NCI-H345 (cell line): ENCODE measurements at places on chromosomes 11 and 22.

DNA sequence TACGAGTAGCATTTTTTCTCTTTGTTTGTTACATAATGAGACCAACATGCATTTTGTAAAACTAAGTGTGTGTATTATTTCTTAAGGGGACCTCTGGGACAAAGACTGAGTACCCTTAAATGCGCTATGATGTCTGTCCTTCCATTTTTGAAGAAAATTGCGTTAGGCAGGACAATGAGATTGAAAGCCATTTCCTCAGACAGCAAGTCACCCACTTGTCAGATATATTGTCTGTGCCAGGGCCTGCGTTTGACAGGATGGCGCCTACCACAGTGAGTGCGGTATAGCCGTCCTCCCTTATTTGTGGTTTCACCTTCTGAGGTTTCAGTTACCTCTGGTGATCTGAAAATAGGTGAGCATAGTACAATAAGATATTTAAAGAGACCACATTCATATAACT is 2.2 kb downstream of the AP2A2 start:
- DNase-seq, result no peak

DNA sequence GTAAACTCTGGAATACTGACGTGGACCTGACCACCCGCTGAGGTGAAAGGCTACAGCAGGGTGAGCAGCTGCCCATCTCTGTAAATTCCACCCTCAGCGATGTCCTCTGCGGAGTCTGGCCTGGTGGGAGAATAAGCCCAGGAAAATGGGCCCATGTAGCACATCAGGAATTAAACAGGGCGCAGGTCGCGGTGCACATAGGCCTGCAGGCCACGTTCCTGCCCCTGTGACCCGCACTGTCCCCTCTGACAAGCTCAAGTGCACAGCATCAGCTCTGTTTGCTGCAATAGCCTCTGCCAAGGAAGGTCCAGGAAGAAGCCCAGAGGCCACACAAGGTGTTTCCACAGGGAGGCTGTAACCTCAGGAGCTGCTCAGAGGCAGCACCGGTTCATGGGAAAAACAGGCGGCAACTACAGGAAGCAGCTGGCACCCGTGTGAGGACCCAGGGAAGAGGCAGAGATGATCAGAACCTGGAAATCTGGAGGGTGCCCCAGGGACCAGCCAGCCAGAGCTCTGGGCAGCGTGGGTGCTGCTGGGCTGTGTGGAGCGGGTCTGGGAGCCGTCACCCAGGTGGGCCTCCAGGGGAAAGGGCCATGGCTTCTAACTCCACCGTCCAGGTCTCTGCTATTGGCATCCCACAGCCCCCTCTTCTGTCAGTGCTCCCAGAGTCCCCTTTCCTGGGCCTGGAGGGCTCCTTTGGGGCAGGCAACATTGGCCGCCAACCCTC is 808 bp upstream of the IFITM2 start:
- DNase-seq, result no peak

- peak; percentile 33 for DNase-seq
These were observed 78.1 kb downstream of the GAB2 start for GRCh38 chr11:78339483-78339882.

- DNase-seq, result no peak
These were observed 12.4 kb downstream of the TTC38 start for GRCh38 chr22:46280063-46280817.

GRCh38 chr22:38177044-38177443 is 4.6 kb downstream of the PLA2G6 start:
- no peak for DNase-seq

- peak; percentile 95 for DNase-seq
These were observed at the start of gene LIN7C for GRCh38 chr11:27506200-27507182. LIN7C (minus strand) TSS chr11:27506769; CDS start chr11:27506752, 17 bp downstream.
